ENCODE measurements at places on chromosomes 13 and 19.

DNA sequence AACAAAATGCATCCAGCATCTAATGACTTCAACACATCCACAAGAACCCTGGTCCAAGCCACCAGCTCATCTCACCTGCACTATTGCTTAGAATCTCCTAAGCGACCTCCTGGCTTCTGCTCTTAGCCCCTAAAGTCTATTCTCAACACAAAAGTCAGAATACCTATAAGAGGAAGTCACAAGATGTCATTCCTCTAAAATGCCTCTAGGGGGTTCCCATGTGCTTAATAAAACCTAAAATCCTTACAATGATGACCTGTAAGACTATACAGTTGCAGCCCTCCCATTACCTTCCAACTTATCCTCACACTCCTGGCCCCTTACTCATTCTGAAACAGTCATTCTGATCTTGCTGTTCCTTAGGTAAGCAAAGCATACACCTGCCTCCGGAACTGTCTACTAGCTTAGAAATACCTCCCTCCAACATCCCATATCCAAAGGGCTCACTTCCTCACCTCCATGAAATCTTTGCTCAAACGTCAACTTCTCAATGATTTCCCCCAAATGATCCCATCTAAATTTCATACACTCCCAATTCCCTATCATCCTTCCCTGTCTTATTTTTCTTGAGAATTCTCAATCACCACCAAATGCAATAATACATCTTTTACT is 10.0 kb downstream of the ATP7B start:
- no peak for DNase-seq

- DNase-seq, result no peak
These were observed 52.4 kb downstream of the TNFSF11 start for GRCh38 chr13:42626176-42626860.

DNA sequence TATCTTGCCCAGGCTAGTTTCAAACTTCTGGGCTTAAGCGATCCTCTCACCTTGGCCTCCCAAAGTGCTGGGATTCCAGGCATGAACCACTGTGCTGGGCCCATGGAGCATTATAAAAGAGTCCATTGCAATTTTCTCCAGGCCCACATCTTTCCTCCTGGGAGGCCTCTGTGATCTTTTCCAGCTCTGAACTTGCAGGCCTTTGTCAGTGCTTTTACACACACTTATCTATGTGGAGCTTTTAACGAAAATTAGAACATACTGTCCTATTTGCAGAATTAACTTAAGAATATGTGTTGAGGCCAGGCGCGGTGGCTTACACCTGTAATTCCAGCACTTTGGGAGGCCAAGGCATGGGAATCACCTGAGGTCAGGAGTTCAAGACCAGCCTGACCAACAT is 23.9 kb downstream of the TDRD12 start:
- DNase-seq, result no peak

DNA sequence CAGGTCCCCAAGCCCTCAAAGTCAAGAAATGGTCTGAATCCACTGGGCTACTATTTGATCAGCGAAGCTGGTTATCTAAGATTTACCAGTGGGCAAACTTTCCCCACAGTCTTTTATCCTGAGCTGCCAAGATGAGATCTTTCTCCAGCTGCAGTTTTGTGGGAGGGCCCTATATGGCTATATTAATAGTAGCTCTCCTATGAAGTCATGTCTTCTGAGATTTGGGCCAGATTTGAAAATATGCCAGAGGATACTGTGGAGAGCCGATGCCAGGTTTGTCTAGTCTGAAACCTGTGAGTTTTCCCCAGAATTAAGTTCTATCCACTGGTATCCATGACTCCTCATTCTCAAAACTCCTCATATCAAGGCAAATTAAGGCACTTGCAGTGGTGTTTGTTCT is 173.2 kb downstream of the FLT1 start:
- DNase-seq, result no peak

GRCh38 chr13:80161219-80161618 is 179.7 kb downstream of the SPRY2 start:
- no peak for DNase-seq

- no peak for DNase-seq
These were observed 432.5 kb downstream of the FGF9 start for GRCh38 chr13:22103046-22104027.

DNA sequence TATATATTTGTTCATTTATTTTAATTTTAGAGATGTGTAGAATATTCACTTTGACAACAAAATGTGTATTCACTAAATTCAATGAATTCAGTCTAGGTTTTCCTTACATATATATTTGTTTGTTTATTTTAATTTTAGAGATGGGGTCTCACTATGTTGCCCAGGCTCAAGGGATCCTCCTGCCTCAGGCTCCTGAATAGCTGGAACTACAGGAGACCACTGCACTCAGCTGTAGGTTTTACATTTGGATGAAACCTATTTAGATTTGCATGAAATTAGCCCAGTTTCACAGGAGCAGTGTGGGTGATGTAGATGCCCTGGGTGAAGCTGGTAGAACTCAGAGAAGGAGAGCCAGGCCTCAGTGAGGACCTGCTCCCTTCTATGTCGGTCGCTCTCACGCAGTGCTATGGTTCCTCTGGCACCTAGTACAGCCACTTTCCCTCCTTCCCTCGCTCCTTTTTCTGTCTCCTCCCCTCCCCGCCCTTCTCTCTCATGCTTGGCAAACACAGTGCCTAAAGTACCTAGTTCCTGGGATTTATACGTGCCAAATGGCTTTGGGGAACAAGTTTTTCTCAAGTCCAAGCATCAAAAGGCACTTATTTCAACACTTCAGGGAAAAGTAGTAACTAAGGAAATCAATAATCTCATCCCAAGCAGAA is 14.7 kb upstream of the HMGB1 start:
- DNase-seq, result no peak

DNA sequence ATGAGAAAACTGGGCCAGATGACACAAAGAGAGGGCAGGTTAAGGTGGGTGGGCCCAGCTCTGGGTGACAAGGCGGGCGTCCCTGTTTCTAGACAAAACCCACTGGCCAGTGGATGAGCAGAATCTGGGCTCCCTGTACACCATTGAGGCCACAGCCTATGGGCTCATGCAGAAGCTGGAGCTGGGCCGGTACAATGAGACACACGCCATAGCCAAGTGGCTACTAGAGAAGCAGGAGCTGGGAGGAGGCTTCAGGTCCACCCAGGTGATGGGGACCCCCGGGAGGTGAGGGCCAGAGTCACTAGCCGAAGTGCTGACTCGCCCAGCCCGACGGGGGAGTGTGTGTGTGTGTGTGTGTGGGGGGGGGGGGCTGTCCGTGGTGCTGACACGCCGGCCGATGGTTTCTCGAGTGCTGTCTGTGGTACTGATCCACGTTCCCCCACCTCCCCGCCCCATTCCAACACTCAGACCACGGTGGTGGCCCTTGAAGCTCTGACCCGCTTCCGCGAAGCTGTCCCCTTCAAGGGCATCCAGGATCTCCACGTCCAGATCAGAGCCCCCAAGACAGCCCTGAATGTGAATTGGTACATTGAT is 24.3 kb upstream of the SHFL start:
- no peak for DNase-seq

- DNase-seq, result no peak
These were observed 711 bp upstream of the FOSB start for GRCh38 chr19:45467115-45467455.

DNA sequence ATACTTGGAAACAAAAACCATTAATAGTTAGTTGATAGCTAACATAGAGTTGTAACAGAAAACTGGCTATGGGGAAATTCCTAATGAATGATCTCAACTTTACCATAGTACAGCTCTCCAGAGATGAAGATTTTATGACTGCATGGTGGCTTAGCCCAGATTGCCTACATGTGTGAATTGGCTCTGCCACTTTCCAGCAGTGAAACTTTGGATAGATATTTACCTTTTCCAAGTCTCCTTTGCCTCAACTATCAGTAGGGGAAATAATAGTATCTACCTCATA is 161.1 kb downstream of the LACC1 start:
- DNase-seq, result no peak

Measured in stimulated activated naive CD4-positive, alpha-beta T cell treated with Interleukin-2 at 50 U/mL for 16 hours (primary cell).